Cardiac atrium fibroblast (primary cell): ENCODE measurements at places on chromosomes 16 and 17. TPM values are rescaled to one million over a fixed set of nuclear protein-coding genes. Genes with fewer than 3 reads are reported as not detected.

The SLC16A13 gene
- total RNA-seq, result 0.90 and 1.1 TPM in 2 replicates

The DRC3 gene
- total RNA-seq, result 0.65 TPM in 1 of 2 replicates, not detected in the other

The IL17C gene
- not detected in 2 replicates for total RNA-seq

The QPRT gene
- total RNA-seq, result 1.3 and 4.7 TPM in 2 replicates

The ABCC11 gene
- not detected in 2 replicates for total RNA-seq

The KRTAP3-2 gene
- total RNA-seq, result not detected in 2 replicates

The SLFN13 gene
- 1.5 and 2.2 TPM in 2 replicates for total RNA-seq

The CCL16 gene
- total RNA-seq, result not detected in 2 replicates

The TP53TG3C gene
- total RNA-seq, result not detected in 2 replicates

The SPNS3 gene
- not detected in 2 replicates for total RNA-seq

The SLC38A8 gene
- total RNA-seq, result not detected in 2 replicates

The PIK3R5 gene
- total RNA-seq, result not detected in 2 replicates

The CENPN gene
- total RNA-seq, result 16.7 and 17.9 TPM in 2 replicates

The SUPT6H gene
- total RNA-seq, result 32.0 and 40.7 TPM in 2 replicates

The KRT15 gene
- 9.6 TPM in 1 of 2 replicates, not detected in the other for total RNA-seq

The ITGA2B gene
- 0.54 TPM in 1 of 2 replicates, not detected in the other for total RNA-seq

The DHX58 gene
- total RNA-seq, result 6.3 and 10.4 TPM in 2 replicates

The TEX14 gene
- not detected in 2 replicates for total RNA-seq

The C16orf89 gene
- 1.5 and 5.1 TPM in 2 replicates for total RNA-seq
